ENCODE measurements at places on chromosomes 11 and 22.
A peak's percentile ranks its signal among the peaks of the same experiment; 100 is the strongest.

- no peak for DNase-seq
Observed at GRCh38 chr11:114989536-114989935, 311.2 kb downstream of the NXPE2 start.

DNA sequence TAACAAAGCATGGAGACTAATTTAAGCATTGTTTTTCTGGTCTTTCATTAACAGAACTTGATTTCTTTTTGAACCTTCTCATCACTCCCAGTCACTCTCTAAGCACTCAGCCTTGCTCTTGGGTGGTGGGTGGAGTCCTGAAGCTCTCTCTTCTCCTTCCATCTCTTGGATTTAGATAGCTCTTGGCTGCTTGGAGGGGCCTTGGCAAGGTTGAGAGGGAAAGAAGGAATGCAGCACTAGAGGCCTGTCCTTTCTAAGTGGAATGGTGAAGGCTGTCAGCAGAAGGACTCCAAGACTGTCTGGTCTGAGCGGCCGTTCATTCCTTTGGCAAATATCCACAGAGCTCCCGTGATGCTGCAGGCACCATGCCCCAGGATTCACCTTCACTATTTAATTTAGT is 168.6 kb upstream of the E2F8 start:
- no peak for DNase-seq

DNA sequence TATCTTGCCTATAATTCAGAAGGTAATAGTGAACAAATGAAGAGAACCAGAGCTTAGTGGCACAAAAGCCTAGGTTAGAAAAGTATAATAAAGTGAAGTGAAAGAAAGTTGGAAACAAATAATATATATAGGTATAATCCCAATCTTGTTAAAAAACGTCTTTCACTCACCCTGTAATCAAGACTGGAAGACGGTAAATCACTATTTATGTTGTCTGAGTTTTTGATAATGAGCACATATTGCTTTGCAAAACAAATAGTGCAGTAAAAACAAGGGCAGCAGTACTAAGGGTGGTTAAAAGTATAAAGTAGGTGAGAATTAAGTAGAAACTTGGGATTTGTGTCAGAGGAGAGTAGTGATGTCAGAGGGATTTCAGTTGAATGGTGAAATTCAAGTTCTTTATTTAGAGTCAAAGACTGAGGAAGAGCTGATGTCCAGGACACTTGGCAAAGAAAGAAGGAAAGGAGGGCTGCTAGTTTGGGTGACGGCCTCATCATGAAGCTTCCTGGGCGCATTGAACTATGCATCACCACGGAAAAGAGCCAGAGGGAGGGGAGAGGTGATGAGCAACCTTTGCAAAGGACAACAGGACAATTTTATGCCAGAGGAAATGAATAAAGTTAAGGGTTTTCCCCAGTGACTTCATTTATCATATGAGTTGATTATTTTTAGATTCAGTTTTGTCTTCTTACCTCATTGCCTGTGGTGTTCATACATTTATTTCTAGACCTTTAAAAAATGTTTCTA is 11.4 kb downstream of the NCAM1 start:
- DNase-seq: no peak

GRCh38 chr11:118322721-118323120 is 18.2 kb downstream of the CD3E start:
- no peak for DNase-seq

DNA sequence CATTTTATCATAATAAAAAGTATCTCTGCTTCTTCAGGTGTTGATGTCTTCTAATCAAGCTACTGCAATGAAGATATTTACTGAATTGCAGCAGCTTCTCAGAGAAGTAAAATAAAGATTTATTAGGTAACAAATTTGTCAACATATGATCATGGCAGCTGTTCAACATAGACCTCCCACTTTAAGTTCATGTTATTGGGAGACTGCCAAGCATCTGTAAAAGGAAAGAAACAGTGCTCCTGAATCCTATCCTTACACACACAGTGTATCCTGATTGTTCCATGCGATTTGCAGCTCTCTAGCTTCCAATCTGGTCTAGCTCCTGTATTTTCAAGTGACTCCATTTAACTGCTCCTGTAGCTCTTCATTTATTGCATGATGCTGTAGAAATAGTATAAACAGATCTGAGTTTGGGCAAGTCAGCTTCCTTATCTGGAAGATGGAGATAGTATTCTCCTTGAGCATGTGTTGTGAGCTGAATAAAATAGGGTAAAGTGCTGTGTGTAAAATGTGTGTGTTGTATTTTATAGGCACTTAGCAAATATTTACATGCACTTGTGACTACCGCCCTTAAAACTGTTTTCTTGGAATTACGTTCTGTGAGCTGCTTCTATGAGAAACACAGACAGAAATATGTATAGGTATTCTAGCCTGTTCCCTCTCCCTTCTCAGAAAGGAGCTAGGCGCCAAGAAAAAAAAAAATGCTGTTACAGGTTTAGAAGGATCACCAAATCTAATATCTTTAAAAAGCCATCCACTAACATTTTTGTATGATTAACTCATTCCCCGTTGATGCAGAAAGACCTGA is 290.6 kb downstream of the JRKL start:
- DNase-seq: no peak

- no peak for DNase-seq
Observed at GRCh38 chr11:2927121-2927800, 2.0 kb downstream of the PHLDA2 start.

GRCh38 chr22:34490886-34491285 is 570.6 kb upstream of the LARGE1 start:
- DNase-seq: no peak

- DNase-seq: no peak
Observed at GRCh38 chr11:63911876-63912275, 5.1 kb downstream of the RCOR2 start.

DNA sequence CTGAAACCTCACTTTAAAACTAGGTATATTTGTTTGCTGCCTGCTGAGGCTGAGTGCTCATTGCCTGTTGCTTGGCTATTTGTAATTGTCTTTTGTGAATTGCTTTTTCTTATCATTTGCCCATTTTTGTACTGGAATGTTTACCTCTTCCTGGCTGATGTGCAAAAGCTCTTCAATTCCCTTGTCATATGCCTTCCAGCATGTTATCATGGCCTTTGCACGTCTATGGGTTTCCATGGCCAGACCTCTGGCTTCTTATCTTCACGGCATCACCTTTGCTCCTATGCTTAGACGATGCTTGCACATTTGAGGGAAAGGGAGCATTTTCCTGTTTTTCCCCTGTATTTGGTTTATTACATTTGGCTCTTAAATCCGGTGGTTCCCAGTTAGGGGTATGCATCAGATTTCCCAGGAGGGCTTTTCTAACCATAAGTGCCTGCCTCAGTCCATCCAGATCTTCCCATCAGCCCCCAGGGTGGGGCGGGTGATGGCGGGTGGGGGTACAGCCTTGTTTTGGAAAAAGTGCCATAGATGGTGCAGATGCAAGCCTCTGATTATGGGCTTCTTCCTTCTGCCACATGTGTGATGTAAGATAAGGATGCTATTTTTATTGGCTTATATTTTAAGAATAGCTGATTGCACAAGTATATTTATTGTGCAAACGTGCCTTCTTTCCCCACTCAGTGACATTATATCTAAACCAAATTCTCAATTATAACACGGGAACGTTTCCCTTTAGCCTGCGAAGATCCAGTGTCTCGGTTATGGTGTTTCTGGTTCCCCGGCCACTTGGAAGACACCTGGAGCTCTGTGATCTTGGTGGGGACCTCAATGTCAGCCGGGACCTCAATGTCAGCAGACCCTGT is 70.6 kb upstream of the SEPTIN5 start:
- no peak for DNase-seq

GRCh38 chr11:31921081-31921480 is 110.0 kb upstream of the PAX6 start:
- DNase-seq: no peak

DNA sequence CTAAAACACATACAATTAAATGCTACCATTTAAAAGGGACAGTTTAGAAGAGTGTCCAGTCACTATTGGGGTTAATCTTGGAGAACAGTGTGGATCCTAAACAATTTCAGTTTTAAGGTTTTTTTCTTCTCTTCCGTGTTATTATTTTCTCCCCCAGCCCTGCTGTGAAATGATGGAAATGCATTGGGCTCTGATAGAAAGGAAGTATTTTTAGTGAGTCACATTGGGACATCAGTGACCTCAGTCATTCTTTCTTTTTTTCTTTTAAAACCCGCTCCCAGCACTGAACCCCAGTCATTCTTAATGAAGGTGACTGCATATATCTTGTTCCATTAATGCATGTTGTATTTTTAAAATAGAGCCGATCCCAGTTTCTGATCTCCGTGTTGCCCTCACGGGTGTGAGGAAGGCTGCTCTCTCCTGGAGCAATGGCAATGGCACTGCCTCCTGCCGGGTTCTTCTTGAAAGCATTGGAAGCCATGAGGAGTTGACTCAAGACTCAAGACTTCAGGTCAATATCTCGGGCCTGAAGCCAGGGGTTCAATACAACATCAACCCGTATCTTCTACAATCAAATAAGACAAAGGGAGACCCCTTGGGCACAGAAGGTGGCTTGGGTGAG is 93.2 kb upstream of the OR4B1 start:
- no peak for DNase-seq

DNA sequence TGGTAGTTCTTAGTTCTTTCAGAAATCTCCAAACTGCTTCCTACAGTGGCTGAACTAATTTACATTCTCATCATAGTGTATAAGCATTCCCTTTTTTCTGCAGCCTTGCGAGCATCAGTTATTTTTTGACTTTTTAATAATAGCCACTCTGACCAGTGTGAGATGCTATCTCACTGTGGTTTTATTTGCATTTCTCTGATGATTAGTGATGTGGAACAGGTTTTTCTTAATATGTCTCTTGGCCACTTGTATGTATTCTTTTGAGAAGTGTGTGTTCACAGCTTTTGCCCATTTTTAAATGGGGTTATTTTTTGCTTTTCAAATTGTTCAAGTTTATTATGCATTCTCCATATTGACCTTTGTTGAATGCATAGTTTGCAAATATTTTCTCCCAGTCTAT is 459.3 kb downstream of the NTM start:
- DNase-seq: no peak

DNA sequence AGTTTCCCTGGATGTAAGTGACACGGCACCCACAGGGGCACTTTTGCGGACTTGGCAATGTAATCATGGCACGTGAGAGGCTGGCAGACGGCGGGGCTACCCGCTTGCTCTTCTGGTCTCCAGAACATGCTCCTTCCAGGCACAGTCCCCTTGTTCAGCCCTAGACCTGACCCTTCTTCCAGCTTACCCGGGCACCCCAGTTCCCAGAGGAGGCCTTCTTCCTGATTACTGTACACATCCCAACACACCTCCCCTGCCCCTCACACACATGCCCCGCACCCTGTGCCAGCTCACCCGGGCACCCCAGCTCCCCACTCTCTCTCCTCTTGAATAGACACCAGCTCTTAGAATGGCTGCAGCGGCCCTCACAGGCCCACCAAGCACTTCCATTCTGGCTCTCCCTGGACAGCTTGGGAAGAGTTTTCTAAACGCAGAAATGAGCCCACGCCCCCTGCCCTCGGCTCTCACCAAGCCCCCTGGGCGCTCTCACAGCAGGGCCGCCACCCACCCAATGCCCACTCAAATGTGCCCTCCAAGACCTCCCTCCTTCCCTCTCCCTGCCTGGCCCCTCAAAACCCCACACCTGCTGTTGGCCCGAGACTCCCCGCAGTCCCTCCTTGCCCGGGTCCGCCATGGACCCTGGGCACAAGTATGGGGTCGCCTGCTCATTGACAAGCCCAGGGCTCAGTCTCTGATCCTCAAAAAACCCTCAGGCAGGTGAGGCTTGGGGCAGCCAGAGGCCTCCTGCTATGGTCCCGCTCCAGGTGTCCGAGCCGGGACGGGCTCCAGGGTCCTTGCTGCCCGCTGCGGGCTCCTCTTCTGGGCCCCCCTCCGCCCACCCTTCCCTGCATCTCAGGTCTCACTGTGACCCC is 88.5 kb downstream of the WNT7B start:
- no peak for DNase-seq

GRCh38 chr11:58626934-58627483 is 4.5 kb downstream of the CNTF start:
- no peak for DNase-seq

GRCh38 chr22:44759001-44759400 is 6.6 kb downstream of the ARHGAP8 start:
- DNase-seq: no peak

DNA sequence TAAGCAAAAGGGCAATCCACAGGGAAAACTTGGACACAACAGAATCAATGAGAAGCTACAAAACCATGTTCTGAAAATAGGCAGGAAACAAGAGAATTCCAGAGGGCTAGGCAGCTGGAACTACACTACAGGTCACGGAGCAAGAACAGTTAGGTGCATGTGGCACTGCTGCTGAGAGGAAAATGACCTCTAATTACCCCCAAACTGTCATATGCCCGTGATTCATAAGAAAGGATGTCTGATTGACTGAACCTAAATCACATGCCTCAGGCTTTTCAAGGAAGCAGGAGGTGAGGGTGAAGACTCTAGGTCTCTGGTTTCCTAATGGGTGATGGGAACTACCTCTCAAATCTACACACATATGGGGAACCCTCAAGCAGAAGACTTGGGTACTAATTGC is 17.9 kb upstream of the RRAS2 start:
- DNase-seq: no peak

GRCh38 chr11:66317723-66318599 is 1.1 kb upstream of the CD248 start:
- peak; percentile 74 for DNase-seq

GRCh38 chr11:127105593-127106541 is 105.3 kb upstream of the KIRREL3 start:
- no peak for DNase-seq

DNA sequence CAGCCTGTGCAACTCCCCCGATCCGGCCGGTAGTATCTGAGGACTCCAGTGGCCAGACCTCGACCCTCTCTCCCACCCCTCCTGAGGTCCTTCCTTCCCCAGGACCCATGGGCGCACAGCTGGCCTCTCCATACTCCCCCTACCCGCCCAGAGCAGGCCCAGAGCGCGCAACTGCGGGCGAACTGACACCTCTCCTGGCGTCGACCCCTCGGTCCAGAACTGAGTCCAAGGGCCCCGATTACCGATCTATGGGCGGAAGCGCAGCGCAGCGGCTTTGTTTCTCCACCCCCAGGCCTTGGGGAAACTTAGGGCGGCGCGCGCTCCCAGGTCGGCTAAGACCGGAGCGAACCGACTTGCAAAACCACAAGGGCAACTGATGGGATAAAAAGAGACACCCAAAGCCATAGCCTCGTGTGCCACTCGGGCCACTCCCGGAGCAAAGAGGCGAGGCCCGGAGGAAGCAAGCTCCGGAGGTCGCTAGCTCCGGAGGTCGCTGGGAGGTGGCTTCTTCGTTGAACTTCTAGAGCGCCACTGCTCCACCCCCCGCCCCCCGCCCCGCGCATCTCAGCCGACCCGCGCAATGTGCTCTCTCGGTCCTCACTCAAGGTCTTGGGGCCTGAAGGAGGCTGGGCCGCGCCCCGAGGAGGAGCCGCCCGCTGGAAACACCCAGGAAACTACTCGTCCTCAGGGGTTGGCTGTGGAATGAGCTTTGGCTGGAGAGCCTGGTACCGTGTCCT is 9.8 kb upstream of the ALX4 start:
- DNase-seq: no peak

GRCh38 chr11:120400564-120401364 is 64.6 kb downstream of the ARHGEF12 start:
- DNase-seq: no peak

GRCh38 chr11:111762981-111763643 is 3.1 kb downstream of the PPP2R1B start:
- DNase-seq: no peak

GRCh38 chr11:129281471-129282415 is 89.6 kb upstream of the ARHGAP32 start:
- no peak for DNase-seq

Data from CD4-positive, alpha-beta T cell treated with Interleukin-21 for 1 hour (primary cell).